ENCODE measurements at places on chromosomes 11 and 22.
A peak's percentile ranks its signal among the peaks of the same experiment; 100 is the strongest.

- no peak for DNase-seq
Measured at GRCh38 chr11:110990311-110990710, 255.2 kb upstream of the POU2AF2 start.

DNA sequence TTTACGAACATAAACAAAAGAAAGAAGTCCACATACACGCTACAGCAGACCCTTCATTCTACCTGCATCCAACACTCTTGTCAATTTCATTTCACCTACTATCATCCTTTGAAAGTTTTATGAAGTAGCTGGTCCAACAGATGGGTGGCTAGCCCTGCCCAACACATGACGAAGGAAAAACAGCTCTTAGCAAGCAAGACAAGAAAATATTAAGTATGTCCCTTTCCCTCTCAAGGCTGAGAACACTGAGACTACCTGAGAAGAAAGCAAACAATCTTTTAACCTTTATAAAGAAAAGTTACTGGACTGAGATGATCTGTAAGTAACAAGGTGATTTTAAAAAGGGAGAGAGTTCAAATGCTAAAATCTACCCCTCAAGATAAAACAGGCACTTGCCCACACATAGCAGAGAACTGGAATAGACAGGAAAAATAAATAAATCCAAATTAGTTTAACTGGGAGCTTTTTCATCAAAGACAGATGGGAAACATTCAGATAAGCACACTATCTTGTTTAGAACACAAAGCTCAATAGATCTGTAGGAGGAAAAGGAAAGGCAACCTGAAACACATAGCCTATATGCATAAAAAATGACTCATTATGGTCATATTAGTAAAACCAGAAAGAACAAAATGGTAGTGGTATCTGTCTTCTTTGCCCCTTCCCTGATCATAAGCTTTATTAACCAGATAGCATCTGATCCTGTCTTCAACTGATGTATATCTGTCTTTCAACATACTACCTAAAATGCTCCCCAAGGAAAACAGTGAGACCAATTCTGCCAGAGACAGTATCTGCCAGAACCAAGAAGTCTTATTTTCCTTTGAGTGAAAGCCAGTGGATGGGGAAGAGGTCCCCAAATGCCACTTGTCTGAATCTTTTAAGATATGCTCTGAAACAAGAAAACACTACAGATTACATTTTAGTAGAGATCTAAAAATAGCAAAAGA is 104.3 kb downstream of the MRTFA start:
- no peak for DNase-seq

GRCh38 chr11:10561947-10562346 is 6.5 kb downstream of the LYVE1 start:
- no peak for DNase-seq

- peak; percentile 65 for DNase-seq
Measured at GRCh38 chr22:26756675-26757293, 99.4 kb downstream of the MIAT start.

DNA sequence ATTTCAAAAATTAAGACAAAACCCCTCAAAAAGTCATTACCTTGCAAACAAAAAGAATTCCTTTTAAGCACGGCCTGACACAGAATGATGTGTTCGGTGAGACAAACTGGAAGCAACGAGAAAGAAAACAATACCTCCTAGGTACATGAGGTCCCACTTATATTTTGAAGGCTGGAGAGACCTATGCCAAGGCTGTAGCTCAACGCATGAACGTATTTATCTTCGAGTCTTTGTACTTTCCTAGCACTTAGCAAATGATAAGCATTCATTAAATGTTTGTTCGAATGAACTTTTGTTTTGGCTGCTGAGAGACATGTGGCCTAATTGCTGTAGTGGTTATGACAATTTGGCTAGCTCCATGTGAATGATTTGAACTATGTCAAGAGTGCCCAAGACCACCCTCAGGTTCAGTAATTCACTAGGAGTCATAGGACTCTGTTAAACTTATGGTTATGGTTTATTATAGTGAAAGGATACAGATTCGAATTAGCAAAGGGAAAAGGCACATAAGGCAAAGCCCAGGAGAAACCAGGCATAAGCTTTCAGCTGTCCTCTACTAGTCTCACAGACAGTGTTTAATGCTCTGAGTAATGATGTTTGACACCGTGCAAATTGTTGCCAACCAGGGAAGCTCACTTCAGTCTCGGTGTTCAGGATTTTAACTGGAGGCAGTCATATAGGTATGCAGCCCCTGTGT is 26.0 kb upstream of the HORMAD2 start:
- no peak for DNase-seq

DNA sequence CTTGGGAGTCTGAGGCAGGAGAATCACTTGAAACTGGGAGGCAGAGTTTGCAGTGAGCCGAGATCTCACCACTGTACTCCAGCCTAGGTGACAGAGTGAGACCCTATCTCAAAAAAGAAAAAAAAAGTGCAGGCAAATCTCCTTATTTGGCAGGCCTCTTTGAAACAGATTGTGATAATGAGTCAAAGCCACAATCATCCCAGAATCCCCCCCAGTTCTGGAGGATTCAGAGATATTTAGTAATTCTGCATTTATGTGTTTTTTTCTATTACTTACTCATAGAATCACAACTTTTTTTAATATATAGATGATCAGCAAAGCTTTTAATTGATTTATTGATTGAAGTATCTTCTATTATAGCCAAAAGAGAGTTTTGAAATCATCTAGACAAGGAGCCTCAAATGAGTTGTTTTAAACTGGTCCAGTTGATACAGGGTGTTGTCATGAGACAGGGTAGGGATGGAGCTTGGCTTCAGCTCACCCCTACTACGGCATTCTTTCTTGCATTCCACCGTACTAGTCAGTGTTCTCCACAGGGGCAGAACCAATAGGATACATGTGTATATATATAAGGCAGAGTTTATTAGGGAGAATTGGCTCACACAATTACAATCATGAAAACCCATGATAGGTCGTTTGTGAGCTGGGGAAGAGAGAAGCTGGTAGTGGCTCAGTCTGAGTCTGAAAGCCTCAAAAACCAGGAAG is 39.3 kb upstream of the SORL1 start:
- DNase-seq: no peak

DNA sequence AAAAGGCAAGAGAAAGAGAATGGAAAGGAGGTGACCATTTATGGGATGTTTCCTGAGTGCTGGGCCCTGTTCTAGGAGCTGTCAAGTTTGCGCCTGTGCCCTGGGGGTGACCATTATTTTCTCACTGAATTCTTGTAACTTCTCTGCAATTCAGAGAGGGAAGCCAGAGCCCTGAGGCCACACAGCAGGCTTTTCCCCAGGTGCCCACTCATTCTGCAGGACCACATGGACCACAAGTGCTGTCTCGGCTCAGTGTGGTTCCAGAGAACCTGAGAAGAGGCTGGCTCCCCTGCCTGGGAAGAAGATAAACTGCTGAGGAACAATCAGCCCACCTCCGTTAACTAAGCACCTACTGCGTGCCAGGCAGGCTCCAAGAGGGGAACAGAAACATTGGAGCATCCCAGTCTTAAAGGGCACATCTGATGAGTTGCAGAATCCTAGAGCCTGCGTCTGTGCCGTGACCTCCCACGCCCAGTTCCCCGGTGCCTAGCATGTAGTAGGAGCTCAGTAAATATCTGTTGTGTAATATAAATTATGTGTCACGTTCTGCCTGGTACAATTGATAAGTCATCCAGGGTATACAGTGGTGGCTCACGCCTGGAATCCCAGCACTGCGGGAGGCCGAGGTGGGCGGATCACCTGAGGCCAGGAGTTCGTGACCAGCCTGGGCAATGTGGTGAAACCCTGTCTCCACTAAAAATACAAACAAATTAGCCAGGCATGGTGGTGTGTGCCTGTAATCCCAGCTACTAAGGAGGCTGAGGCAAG is 31.6 kb upstream of the CRYBB3 start:
- no peak for DNase-seq

GRCh38 chr11:16806791-16807190 is 68.3 kb downstream of the C11orf58 start:
- DNase-seq: peak; percentile 21

- no peak for DNase-seq
Measured at GRCh38 chr11:18245396-18245795, 3.1 kb downstream of the SAA2 start.

- DNase-seq: no peak
Measured at GRCh38 chr22:38900677-38901076, 28.7 kb upstream of the CBX6 start.

GRCh38 chr11:93608364-93608763 is 53.1 kb upstream of the CEP295 start:
- DNase-seq: peak; percentile 83

GRCh38 chr22:37002633-37003032 is 16.6 kb downstream of the TST start:
- no peak for DNase-seq

DNA sequence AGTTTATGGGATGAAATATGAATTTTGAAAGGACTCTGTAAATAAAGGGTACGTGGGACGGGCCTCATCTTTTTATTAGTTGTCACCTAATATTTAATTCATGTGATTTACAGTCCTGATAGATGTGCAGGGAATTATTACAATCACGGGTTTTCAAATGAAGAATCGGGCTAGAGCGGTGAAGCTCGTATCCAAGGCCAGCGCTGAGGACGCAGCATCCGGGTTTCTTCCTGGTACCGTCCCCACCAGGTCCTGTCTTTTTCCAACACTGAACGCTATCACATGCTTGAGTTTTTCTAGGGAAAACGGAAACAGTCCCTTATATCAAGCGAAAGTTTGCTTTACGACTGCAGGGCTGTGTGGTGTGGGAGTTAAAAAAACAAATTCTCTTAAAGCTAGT is 787 bp downstream of the SMDT1 start:
- DNase-seq: peak; percentile 51

DNA sequence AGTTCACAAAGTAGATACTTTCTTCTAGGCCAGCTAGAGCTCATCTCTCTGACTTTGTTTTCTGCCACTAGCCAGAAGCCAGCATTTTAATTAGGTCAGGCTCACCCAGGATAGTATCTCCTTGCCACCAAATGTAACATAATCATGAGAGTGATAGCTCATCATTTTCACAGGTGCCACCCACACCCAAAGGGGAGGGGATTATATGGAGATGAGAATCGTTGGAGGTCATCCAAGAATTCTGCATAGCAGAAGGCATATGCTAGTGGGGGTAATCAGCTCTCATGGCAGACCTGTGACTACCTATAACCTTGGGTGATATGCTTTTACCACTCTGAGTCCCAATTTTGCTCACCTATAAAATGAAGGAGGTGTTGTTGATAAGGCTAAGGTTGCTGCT is 523.0 kb downstream of the METTL15 start:
- no peak for DNase-seq

- no peak for DNase-seq
Measured at GRCh38 chr11:130728185-130729180, 187.8 kb downstream of the SNX19 start.

DNA sequence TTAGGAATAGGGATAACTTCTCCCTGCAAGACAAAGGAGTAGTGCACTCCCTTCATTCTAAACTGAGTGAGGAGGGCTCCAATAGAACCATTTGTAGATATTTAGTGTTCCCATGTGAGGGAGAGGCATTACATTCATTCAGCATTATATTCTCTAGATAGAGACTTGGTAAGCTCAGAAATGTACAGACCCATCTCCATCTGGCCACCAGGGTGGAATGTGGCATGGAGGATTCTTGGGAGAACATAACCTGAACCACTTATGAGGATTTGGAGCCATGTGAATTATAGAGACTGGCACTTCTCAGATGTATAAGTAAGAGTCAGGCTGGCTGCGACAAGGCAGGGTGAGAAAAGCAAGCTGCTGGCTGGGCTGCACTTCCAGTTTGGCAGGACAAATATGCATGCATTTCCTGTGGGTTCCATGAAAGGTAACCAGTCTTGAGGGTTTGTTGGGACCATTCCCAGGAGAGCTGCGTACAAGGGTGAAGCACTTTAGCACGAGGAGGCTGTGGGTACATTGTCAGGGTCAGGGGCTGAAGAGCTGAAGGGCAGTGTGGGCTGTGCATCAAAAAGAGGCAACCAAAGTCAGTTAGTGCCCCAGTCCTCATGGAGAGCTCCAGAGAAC is 9.2 kb downstream of the RRP8 start:
- DNase-seq: no peak

DNA sequence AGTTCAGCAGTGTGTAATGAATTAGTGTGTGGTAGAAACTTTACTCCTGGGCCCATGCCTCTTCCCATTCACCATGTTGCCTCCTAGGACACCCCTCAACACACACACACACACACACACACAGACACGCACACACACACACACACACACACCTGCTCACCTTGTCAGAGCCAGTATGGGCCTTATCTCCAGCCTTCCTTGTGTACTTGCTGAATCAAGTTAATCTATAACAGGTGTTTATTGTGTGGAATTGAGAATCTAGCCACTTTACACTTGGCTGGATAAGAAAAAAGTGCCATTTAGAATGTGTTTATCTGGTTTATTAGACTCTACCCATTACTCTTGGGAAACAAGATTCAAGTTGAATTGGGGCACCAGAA is 14.5 kb upstream of the ZDHHC13 start:
- DNase-seq: no peak

- DNase-seq: peak; percentile 55
Measured at GRCh38 chr22:23233084-23233531, 52.8 kb downstream of the BCR start.

- DNase-seq: no peak
Measured at GRCh38 chr11:92880381-92880780, 89.1 kb upstream of the MTNR1B start.

GRCh38 chr22:35684270-35684700 is 33.4 kb upstream of the APOL5 start:
- DNase-seq: no peak

DNA sequence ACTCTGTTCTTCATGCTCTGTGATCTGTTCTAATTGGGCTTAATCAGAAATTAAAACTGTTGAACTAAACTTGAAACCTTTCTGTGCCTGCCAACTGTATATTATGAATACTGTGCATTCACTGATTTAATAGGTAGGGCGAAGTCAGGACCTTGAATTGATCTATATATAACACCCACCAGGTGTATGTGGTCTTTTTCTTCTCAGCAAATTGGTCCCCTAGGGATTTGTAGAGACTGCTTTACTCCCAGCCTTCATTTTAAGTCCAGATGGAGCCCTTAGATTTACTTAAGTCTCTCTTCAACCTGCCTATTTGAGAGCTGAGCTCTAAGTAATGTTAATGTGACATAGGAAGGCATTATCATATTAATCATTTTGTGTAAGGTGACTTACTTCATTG is 257.5 kb downstream of the TMEM135 start:
- DNase-seq: no peak

DNA sequence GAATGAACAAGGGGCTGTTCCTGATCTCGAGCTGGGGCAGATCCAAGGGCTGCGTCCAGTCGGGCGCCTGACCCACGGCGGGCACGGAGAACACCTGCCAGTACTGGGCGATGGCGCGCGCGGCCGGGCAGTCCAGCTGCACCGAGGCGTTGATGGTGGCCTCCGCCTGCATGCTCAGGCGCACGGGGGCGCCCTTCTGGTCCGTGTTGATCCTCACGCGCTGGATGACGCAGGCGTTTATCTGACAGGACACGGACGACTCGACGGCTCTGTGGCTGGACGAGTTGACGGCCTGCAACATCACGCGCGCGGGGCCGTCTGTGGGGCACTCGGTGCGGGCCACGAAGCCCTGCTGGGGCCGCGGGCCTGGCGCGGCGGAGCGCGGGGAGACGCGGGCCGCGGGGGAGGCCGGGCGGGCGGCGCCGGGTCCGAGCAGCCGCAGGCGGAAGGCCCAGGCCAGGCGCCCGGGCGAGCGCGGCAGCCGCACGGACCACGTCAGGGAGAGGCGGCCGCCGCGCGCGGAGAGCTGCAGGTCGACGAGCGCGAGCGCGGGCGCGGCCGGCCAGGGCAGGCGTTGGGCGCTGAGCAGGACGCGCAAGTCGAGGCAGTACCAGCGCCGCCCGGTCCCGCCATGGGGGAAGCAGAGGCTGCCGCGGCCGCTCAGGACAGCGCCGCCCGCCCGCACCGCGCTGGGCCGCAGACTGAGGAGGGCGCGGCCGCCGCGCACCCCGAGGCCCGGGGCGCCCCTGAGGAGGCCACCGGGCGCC is 511 bp downstream of the PKDREJ start:
- DNase-seq: peak; percentile 76
